Fibroblast of the conjunctiva (primary cell): ENCODE measurements at places on chromosomes 6 and 20.

DNA sequence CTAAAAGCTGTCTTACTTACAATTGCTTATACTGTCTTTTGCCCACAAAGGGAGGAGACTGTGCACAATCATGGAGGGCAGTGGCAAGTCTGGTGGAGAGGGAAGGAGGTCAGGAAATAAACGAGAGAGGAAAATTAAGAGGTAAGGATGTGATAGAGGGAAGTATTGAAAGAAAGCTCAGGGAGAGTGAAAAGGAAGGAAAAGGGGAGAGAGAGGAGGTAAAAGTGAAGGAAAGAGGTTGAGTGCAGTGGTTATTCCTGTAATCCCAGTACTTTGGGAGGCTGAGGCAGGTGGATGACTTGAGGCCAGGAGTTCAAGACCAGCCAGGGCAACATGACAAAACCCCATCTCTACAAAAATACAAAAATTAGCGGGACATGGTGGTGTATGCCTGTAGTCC is 82.7 kb upstream of the EPB41L1 start:
- no peak for DNase-seq

DNA sequence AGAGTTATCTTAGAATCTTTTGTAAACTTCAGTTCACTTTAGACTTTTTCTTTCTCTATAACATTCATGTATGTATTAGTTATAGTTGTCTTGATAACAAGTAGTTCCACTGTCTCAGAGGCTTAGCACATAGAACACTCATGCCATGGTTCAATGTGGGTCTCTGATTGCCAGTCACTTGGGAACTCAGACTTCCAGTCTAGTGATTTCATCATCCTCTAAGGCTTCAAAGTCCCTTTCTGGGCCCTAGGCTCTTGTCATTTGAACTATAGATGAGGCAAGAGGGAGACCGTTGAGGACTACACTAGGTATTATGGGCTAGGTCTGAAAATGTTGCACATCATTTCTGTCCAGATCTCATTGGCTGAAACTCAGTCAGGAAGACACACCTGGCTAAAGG is 8.4 kb upstream of the EEF1E1 start:
- DNase-seq: no peak

DNA sequence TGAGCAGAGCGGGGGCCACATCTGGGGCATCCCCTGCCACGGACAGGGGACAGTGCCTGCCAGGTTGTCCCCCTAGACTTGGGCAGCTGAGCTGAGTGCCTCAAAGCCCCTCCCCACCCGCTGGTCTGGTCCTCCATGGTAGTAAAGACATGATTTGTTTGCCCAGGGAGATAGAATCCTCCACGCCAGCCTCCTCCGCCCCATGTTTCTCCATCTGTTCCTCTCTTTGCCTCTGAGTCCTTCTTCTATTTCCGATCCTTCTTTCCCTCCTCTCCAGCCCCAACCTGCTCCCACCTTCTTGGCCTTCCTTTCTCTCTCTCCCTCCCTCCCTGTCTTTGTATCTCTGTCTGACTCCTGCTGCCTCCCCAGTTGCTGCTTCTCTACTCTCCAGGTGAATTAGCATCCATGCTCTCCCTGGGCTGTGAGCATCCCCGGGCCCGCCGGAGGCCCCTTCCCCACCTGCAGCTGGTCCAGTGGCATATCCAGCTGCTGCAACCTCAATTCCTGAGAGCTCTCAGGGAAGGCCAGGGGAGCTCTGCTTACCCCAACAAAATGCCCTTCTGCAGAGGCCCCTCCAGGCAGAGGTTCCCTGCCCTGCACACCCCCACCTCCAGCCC is 45.8 kb downstream of the CPNE5 start:
- DNase-seq: no peak

DNA sequence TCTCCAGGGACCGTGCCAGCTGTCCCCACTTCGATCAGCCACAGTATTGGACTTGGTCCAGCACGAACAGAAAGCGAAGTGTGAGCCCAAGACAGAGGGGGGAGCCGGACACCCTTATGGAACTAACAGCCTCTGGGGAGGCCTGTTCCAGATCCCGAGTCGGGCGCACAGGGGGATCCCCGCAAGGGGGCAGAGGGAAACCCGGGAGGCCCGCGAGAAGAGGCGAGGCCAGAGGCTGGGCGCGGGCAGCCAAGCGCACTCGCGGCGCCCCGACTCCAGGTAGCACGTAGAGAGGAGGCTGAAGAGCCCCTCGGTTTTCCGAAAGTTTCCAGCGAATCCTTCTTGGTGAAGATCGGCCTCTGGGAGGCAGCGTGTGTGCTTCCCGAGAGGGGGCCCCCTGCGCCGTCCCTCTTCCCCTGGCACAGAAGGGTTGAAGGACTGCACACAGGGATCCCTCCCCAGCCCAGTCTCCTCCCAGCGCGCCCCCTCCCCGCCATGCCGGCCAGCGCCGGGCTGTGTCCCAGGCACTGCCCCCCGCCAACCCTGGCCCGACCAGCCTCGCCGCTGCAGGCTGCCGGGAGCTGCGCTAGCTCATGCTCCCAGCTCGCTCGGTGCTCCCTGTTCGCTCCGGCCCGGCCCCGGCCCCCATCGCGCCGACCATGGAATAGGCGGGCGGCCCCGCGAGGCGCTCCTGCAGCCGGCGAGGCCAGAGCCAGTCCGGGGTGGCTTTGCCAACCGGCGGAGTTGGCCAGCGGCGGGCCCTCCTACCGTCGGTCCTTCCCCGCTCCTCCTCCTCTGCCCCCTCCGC is 577 bp upstream of the SLC24A3 start:
- DNase-seq: no peak

DNA sequence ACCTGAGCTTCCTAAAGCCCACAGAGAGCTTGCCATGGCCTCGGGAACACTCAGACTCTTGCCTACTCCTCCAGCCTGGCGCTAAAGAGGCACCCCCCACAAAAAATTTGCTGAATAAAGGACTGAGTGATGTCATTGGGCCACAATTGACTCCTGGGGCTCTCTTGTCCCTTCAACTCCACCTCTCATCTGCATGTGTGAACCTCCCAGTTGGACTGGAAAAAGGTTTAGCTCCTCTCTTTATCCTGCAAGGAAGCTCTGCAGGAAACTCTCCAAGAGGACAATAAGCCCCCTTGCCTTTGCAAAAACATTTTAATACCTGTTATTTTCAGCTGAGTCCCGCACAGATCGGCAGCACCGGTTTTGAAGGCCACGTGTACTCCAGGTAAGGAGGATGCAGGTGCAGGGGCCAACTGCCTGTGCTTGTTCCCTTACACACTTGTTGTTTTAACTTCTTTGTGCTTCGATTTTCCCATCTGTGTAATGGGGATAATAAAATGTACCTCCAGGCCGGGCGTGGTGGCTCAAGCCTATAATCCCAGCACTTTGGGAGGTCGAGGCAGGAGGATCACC is 107.3 kb downstream of the TFAP2C start:
- no peak for DNase-seq

DNA sequence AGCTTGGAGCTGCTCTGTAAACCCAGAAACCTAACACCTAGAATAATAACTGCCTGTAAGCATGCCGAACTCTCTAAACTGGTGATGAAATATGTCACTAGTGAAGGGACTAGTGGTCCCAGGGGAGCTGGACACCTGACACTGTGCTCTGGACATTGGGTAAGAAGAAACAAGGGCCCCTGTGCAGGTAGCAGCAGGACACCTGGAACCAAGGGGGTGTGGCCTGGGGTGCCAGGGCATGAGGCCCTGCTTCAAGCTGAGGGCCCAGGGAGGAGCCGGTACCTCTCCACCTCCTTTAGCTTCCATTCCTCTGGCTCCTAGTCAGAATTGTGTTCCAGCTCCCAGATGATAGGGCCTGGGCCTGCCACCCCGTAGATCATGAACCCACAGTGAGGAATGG is 263.2 kb downstream of the OGFRL1 start:
- no peak for DNase-seq

- no peak for DNase-seq
Measured at GRCh38 chr6:113055998-113056397, 708.9 kb downstream of the RFPL4B start.

- no peak for DNase-seq
Measured at GRCh38 chr6:105941621-105942412, 144.3 kb upstream of the PRDM1 start.

- no peak for DNase-seq
Measured at GRCh38 chr20:58673119-58673518, 19.5 kb upstream of the NPEPL1 start.

DNA sequence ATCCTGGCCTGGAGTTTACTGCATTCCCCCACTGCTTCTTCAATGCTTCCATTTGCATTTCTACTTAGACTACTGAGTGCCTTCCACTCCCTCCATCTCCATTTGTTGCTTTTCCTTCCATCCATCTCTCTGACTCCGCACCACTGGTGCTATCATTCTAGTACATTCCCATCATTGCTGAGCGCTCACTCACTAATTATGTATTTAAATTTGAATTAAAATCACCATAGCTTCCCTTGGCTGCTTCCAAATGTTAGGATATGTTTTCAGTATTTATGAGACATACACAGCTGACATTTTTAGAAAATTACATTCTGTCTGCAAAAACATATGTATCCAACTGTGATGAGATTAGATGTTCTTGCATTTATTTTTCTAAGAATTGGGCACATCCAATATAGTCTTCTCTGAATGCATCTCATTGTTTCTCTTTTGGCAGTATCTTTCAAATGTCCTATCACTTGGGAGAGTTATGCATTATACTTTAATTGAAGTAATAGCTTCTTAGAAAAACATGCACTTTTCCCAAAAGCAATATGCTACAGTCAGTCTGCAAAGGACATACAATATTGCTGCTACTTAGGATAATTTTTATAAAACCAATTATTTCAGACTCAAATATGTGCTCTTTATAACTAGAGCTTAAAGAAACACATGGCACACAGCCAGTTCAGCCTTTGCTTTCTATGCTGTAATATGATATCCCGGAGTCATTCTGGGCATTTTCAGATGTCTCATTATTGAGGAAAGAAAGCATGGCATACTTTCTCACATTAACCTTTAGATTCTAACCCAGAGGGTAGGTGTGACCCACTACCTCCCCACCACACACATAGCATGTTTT is 12.1 kb upstream of the COL21A1 start:
- no peak for DNase-seq

- no peak for DNase-seq
Measured at GRCh38 chr20:49874696-49875095, 40.6 kb downstream of the SPATA2 start.

- peak; percentile 55 for DNase-seq
Measured at GRCh38 chr6:149864578-149865535, 698 bp upstream of the LRP11 start.

- DNase-seq: no peak
Measured at GRCh38 chr6:79586548-79586947, 44.6 kb upstream of the SH3BGRL2 start.

DNA sequence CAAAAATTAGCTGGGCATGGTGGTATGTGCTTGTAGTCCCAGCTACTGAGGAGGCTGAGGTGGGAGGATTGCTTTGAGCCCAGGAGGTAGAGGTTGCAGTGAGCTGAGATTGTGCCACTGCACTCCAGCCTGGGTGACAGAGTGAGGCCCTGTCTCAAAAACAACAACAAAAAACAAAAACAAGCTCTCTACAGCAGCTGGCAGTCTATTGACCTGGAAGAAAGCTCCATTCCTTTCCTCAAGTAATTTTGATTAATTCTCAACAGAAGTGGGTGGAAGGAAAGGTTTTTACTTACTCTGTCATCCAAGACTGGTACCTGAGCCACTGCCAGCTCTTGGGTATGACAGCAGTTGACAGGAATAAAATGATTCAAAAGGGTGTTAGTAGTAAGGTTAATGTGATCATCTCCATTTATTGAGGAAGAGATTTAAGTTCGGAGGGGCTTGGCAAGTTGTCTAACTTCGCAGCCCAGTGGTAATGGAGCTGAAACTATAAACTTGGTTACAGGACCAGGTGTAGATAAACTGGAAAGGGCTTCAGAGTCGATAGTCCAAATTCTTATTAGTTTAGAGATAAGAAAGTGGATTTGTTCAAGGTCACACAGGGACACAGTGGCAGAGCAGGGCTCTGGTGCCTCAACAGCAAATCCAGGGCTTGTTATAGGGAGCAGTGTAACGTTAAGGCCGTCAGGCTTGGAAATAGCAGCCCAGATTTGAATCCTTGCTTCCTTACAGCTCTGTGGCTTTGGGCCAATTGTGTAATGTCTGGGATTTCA is 14.8 kb downstream of the SRSF3 start:
- no peak for DNase-seq

DNA sequence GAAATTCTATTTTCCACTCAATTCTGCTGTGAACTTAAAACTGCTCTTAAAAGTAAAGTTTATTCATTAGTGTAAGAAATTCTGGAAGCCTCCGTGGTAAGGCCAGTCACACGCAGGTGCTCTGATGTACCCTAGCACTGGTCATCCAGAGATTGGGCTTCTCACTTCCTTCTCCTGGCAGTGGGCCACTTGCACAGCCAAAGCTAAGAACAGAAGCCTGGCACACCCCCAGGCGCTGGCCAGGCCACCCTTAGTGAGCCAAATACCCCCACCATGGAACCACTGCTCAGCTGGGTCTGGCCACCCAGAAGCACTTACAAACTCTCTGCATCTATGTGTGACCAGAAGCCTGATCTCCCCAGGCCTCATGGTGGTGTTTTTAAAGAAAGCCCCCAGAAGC is 35.3 kb upstream of the ARFGEF2 start:
- no peak for DNase-seq

- no peak for DNase-seq
Measured at GRCh38 chr6:162344646-162345010, 382.9 kb downstream of the PRKN start.

DNA sequence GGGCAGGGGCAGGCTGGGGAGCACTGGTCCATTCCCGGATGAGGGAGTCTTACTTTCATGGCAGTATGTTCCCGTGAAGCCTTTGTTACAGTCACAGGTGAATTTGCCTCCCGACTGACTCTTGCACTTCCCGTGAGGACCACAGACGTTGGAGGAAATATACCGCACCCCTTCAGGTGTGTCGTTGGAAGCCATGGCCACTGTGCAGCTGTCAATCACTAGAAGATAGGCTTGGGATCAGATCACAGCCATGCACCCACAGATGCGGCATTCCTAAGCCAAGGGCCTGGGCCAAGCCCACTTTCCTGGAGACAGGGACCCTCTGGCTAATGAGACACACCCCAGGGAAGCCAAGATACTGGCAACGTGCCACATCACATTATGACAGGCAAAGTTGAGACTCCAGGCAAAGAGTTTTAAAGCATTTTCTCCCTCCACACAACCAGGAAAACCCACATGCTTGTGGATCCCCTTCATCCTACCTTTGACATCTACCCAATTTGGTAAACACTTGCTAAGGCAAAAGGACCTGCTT is 26.8 kb downstream of the JAG1 start:
- no peak for DNase-seq

DNA sequence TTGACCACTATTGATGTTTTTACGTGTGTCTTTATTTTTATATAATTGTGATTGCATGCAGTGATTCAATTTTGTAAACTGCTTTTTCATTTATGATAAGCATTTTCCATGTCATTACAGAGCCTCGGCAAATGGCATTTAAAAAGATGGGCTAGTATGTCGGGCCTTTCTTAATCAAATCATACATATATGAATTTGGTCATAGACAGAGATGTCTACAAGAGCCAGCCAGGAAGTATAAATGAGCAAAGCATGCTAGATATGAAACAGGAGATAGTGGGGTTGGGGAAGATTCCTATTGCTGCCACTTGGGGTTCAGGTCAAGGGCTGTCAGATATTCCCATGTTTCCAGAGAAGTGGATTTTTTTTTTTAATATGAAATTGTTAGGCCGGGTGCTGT is 20.0 kb downstream of the KIF3B start:
- no peak for DNase-seq

- no peak for DNase-seq
Measured at GRCh38 chr6:37409501-37409900, 23.5 kb upstream of the CMTR1 start.

- no peak for DNase-seq
Measured at GRCh38 chr6:134510920-134511319, 193.0 kb upstream of the SGK1 start.
